ENCODE measurements at places on chromosomes 7 and 10.
A peak's percentile ranks its signal among the peaks of the same experiment; 100 is the strongest.

GRCh38 chr7:93429563-93429962 is 145.0 kb downstream of the CALCR start:
- DNase-seq: no peak

DNA sequence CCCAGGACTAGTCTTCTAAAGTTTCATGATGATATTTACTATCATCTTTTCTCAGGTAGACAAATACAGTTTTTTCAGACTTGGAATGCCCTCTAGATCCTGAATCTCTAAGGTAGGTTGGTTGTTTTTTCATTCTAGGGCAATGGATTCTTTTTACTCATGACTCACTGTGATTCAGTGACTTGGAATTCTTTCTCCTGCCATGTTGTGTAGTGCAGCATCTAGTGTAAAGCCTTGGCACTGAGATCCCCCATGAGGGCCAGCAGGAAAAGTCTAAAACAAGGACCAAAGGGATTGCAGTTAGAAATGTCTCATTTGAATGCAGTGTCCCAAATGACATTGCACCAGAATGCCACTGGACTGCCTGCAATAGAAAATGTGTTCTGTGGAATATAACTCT is 430.4 kb downstream of the NEBL start:
- no peak for DNase-seq

DNA sequence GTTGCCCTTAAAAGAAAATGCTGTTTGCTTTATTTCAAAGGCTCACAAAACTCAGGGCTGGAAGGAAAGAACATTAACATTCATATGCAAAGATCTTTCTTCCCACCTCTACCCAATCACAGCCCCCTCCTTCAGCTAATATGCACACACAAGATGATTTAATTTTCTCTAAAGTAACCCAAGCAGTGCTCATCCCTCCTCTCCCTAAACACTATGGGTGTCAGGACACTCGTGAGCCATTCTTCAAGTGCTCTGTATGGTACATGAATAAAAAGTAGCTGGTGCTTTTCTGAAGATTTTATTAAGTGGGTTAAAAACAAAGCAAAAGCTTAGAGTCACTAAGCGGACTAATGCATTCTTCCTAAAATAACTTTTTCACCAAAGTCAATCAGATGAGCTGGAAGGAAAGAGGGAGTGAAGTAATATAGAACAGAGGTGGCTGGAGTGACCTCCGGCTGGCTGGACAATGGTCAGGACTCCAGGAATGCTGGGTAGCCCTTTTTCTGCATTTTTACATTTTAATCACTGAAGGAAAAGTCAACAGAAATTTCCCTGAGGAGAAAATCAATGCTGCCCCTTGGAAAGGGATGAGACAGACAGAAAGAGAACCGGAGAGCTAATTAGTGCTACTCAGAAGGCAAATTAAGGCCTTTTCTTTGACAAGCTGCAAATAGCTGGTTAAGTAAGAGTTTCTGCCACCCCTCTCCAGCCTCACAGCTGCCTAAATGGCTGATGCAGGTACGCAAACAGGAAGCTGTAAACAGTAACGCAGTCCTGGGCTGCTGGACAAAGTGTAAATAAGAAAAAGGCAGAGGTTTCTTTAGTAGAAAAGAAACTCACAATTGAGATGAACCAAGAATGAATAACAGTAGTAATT is 6.6 kb downstream of the DGKI start:
- DNase-seq: no peak

DNA sequence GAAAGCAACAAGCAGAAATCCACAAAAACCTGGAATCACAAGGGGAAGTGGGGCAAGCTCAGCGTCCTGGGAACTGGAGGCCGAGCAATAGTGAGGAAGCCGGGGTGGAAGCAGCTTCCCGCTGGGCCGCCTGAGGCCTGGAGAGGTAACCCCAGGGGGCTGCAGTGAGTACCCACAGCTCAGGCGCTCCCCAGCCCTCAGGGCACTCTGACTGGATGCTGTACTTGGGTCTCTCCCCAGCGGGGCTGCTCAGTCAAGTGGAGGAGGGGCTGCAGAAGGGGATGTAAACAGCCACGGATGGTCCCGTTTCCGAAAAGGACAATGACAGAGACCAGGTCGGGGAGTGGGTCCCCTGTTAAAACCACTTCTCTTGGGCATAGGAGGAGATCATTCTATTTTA is 50.3 kb downstream of the SLIT1 start:
- no peak for DNase-seq

GRCh38 chr7:80923211-80923612 is 4.4 kb upstream of the SEMA3C start:
- DNase-seq: no peak

DNA sequence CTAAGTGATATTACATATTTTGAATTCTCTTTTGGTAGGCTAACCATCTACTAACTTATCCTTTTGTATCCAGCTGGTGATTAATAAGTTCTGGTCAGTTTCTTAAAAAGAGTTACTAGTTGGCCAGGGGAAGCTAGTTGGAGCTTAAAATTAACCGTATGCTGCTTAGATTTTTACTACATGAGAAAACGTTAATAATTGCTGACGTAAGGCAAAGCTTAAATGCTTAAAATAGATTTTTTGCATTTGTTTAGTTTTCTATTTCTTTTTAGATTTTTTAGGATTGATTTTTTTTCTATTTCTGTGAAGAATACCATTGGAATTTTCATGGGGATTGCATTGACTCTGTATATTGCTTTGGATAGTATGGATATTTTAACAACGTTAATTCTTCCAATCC is 32.6 kb downstream of the CCDC172 start:
- no peak for DNase-seq

DNA sequence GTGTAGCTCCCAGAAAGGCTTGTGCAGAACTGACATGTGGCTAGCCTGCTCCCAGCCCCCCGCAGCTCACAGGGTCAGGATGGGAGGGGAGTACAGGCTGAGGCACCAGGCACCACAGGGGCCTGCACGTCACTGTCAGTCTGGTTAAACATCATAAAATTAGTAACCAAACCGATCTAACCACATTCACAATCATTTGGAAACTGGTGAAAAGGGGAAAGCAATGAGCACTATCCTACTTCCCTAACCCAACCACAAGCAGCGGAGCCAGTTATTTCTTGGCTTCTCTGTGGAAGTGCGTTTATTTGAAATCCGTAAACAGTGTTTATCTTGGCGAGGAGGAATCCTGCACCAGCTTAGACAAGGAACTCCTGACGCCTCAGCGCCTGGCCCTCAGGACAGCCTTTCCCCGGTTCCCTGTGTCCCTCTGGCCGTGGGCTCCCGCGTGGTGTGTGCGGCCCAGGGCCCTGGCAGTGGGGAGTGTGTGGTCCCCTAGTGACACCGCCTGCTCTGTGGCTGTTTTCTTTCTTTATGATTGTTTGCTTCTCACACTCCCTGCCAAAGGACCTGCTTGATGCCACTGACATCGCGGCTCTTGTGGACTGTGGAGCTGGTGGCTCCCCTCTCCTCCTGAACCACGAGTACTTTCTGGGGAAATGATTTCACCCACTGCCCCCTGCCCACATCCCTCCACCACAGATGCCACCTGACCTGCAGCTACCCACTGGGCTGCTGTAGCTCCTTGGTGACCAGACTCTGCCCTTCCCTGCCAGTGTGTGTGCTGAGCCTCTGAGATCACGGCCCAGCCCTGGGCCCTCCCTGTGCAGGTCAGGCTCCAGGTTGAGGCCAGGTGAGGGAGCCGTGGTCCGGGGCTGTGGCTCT is 38.0 kb downstream of the INPP5A start:
- peak; percentile 75 for DNase-seq

DNA sequence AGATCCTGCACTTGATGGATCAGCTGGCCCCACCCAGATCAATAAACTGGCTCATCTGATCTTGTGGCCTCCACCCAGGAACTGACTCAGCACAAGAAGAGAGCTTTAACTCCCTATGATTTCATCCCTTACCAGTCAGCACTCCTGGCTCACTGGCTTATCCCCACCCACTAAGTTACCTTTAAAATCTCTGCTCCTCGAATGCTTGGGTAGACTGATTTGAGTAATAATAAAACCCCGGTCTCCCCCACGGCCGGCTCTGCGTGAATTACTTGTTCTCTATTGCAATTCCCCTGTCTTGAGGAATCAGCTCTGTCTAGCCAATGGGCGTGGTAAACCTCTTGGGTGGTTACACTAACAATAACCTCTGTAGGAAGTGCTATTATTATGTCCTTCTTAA is 83.7 kb downstream of the MBL2 start:
- no peak for DNase-seq

GRCh38 chr10:113138937-113139585 is 189.0 kb downstream of the TCF7L2 start:
- DNase-seq: no peak

GRCh38 chr7:98038731-98039130 is 48.7 kb upstream of the OCM2 start:
- no peak for DNase-seq

GRCh38 chr7:38369816-38370493 is 96.5 kb upstream of the TARP start:
- DNase-seq: peak; percentile 86

DNA sequence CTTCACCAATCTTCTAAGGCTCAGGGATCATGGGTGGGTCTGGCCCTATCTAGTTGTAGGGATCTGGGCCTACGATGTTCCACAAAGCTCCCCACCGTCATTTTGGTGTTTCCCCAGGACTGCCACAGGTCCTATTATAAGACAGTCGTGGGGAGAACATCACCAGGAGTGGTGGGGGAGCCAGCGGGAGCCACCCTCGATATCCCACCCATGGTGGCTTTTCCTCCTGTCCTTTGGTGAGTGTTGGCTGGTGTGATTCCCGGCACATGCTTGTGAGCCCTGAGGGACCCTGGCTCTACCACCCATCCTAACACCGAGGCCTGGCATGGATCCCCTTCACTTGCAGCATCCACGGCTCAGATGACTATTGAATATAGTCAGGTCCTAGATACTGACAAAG is 247.4 kb downstream of the ACTR3B start:
- DNase-seq: no peak

GRCh38 chr10:116240157-116240950 is 32.7 kb downstream of the GFRA1 start:
- peak; percentile 46 for DNase-seq
